ENCODE measurements at places on chromosomes 4 and X.
A peak's percentile ranks its signal among the peaks of the same experiment; 100 is the strongest.

DNA sequence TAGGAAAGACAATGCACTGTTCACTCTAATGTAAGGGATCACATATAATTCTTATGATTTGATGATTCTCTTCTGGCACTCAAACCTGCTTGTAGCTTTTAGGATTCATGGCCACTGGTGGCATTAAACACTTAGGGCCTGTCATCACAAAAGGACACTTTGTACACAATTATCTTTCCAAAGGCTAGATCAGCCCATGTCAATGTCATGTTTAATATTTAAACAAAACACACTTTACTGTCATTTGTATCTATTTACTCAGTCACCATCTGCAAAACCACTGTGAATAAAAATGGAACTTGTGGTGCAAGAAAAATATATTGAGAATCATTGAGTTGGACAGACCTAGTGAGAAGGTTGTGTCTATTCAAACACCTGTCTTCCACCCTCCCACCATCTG lies 83.6 kb upstream of the TTC29 start:
- no peak for DNase-seq

- no peak for DNase-seq
These were observed 14.8 kb upstream of the GPRASP2 start for GRCh38 chrX:102697494-102697893.

DNA sequence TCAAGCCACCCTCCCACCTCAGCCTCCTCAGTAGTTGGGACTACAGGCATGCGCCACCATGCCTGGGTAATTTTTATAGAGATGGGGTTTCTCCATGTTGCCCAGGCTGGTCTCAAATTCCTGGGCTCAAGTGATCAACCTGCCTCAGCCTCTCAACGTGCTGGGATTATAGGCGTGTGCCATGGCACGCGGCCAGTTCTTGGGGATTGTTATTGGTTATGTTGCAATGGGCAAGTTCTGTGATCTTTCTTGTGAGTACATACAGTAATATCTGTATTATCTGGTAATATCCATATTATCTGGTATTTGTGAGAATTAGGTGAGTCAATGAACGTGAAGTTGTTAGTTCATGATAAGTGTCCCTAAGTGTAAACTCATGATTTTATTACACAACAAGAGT lies 90.3 kb upstream of the TBL1X start:
- DNase-seq: no peak

- no peak for DNase-seq
These were observed 9.9 kb downstream of the FNIP2 start for GRCh38 chr4:158778712-158779111.

GRCh38 chrX:155767051-155767875 lies 113.9 kb upstream of the VAMP7 start:
- peak; percentile 58 for DNase-seq

DNA sequence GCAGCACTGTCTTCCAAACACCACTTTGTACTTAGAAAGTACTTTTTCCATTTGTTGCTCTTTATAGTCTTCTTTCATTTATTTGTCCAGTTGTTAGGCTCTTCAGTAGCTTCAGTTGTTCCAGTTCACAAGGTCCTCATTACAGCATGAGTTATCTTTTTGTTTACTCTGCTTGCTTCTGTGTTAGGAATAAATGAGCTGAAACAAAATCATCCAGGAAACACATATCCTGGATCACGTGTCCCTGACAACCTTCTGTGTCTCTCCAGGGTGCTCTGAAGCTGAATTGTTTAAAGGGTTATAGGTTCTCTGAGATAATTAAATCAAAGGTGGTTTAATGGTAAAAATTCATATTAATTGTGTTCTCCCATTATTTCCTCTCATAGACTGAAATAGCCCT lies 19.9 kb upstream of the KLHL8 start:
- no peak for DNase-seq

DNA sequence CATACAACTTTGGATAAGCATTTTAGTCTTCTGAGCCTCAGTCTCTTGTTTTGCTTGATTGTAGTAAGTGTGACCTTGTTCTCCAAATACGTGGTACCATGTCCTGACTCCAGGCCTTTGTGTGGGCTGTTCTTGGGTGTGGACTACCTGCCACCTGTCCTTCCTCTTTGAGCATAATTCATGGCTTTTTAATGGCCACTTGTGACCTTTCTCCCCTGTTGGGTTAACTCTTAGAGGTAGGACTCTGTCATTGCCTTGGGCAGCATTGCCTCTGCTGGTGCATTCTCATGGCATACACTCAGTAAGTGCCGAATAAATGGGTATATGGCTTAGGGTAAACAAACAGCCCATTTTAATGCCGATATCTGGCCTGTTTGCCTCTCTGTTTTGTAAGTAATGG lies 3.0 kb downstream of the NSD2 start:
- DNase-seq: no peak

GRCh38 chr4:153081693-153082092 lies 122.5 kb upstream of the TRIM2 start:
- DNase-seq: no peak

GRCh38 chrX:47226531-47227333 lies 6.1 kb upstream of the USP11 start:
- DNase-seq: no peak

GRCh38 chrX:12080265-12080664 lies 58.0 kb upstream of the FRMPD4 start:
- DNase-seq: peak; percentile 12

- DNase-seq: no peak
These were observed 586.1 kb downstream of the CENPC start for GRCh38 chr4:66959207-66959606.

- no peak for DNase-seq
These were observed 113.2 kb downstream of the USP9X start for GRCh38 chrX:41198410-41198809.

- DNase-seq: no peak
These were observed 19.7 kb upstream of the NWD2 start for GRCh38 chr4:37224854-37225253.
